ENCODE measurements at places on chromosomes 6 and 20. TPM values are rescaled to one million over a fixed set of nuclear protein-coding genes. Genes with fewer than 3 reads are reported as not detected.

DNA sequence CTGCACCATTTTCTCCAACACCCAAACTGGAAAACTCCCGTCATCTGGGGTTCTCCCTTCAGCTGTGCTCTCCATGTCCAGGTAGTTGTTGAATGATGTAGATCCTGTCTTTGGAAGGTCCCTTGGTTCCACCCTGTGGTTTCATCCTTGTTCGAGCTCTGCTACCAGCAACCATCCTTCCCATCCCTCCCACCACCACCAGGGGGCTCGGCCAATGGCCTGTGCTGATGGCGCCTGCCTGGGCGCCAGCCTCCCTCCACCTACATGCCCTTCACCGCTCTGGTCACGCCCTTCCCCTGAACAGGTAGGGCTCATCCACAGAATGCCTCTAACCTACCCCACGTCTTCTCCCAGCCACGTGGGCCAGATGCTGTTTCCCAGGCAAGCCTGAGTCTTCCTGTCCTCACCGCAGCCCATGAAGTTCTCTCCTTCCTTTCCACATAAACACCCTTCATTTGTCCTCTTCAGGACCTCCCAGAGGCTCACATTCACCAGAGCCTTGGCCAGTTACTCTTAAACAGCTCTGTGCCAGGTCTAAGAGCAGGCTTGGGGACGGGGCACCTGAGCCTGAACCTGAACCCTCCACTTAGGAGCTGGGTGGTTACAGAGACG is 75.1 kb upstream of the DUSP22 start:
- no peak for DNase-seq

DNA sequence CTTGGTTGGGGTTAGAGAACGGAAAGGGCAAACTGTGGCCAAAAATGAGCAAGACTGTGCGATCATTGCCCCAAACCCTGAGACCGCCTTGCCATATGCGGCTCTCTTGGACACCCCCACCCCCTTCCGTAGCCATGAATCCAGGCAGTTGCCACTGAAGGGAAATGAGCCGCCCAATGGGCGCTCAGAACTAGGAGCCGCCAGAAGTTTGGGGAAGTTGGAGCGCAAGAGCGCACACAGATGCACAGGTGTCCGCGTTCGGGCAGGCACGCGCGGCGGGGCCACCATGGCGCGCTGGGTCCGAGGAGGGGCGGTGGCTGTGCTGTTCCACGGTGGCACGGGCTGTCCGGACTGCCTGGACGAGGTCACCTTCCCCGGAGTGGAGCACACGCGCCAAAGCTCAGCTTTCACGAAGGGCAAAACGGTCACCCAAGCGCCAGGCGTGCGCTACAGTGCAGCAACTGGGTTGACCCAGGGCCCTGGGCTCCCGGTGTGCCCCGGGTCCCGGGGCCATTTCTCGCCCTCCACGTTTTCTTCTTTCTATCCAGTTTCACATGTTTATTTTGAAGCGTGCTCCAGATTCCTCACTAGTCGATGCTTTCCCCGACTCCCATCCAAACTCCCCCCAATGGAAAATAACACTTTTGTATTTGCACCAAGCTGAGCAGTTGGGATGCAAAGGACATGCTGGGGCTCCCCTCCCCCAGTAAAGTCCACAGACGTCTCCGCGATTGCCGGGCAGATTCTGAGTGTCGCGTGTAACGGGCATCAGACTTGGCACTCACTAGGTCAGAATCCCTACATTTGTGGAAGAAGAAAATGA is 906 bp upstream of the PDE10A start:
- DNase-seq = peak; percentile 40

GRCh38 chr6:110728501-110728900 is 86.8 kb downstream of the CDK19 start:
- DNase-seq = no peak

GRCh38 chr20:22459754-22460153 is 124.6 kb downstream of the FOXA2 start:
- no peak for DNase-seq

- DNase-seq = no peak
Measured at GRCh38 chr20:43812216-43812615, 85.4 kb upstream of the GTSF1L start.

FAM184A gene
- polyA plus RNA-seq = 4.4 TPM

DNA sequence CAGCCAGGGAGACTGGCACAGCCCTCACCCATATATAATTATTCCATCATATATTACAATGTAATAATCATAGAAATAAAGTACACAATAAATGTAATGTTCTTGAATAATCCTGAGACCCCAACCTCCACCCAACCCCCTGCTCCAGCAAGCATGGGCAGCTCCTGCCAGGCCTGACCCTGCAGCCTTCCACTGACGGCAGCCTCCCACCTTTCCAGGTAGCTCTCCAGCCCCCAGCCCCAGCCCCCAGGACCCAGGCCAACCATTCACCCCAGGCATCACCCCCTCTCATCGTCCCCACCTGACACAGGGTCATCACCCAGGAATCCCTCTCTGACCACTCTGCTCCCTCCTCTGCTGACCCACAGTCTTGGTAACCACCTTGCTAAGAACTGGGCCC is 14.6 kb downstream of the TFEB start:
- no peak for DNase-seq

GRCh38 chr6:10425975-10426780 is 11.3 kb upstream of the TFAP2A start:
- peak; percentile 69 for DNase-seq

- DNase-seq = peak; percentile 6
Measured at GRCh38 chr6:101760843-101761621, 367.5 kb downstream of the GRIK2 start.

DNA sequence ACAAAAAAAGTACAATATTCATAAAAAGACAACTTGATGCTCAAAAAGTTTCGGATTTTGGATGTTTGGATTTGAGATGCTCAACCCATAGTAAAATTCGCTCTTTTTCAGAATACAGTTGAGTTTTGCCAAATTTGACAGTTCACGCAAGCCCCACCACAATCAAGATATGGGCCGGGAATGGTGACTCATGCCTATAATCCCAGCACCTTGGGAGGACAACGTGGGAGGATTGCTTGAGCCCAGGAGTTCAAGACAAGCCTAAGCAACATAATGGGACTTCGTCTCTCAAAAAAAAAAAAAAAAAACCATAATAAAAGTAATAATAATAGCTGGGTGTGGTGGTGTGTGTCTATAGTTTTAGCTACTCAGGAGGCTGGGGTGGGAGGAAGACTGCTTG is 51.3 kb downstream of the PHF20 start:
- no peak for DNase-seq

DNA sequence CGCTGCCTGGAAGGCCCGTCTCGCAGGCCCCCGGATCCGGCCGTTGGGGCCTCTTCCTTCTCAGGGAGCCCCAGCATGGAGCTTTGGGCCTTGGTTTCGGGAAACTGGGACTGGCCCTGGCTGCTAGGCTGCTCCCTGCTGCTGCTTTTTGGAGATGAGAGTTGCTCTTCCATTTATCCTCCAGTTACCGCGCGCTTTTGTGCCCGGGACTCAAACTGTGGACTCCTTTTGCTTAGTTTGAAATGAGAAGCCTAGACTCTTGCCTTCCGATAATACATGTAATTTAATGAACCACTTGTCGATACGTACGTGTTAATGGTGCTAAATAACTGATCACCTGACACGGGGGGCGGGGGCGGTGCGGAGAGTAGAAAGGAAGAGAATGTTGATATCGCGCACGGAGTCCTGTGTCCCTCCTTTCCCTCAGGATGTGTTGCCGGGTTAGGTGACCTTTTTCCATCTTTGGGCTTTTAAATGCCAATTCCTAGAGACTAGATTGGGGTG is 968 bp downstream of the PHF3 start:
- DNase-seq = peak; percentile 68

FAM209B gene
- 1.3 TPM for polyA plus RNA-seq

PIGT gene
- polyA plus RNA-seq = 71.6 TPM

PDYN gene
- not detected for polyA plus RNA-seq

DNA sequence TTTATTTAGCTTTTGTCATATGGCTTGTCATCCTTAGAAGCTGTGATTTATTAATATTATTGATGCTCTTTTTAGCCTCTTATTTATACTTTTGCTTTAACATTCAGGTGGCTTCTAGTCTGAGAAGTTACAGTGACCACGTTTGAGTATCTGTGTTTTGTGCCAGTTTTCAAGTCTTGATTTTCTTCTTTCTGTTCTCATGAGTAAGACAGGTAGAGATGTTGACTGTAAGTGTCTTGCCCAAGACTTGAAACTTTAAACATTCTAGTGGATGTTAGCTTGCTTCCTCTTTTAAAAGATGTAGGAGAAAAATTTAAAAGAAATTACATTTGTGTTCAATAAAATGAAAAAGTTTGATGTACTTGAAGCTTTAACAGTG is 122.6 kb downstream of the LRRC1 start:
- DNase-seq = no peak

GRCh38 chr20:55535366-55535765 is 470.0 kb downstream of the CBLN4 start:
- DNase-seq = no peak

DNA sequence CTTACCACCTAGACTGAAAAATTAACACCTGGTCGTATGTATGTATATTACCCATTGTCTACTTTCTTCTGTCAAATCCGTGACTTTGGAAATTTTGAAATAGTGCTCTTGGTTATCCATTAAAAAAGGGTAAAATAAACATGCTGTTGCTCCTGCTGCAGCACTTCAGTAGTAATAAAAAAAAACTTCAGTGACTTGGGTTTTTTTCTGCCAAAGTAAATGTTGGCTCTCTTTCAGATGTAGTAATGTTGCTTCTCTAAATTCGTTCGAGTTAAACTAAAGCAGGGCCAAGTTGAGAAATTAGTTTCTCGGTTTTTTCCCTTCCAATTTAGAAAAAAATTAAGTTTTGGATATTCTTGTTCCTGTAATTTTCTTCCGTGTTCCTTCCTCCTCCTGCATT is 34.2 kb downstream of the JARID2 start:
- DNase-seq = peak; percentile 90

DNA sequence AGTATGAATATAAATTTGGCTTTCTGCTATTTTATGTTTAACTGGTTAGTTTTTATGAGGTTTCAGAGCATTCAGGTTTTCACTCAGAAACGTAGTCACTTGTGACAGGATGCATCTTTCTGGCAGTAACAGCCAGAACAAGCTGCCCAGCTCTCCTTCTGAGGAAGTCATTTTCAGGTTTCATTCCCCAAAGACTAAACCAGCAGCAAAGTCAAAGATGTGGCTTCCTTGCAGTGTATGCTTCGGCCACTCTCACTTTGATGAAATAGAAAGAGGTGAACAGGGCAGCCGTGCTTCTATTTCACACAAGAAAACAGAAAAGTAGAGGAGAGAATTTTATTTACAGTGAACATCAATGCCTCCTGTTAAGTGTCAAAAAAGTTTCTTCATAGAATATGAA is 469.1 kb downstream of the BTBD3 start:
- DNase-seq = no peak

MOCS1 gene
- 18.8 TPM for polyA plus RNA-seq

- peak; percentile 43 for DNase-seq
Measured at GRCh38 chr6:40477246-40478126, 109.7 kb downstream of the LRFN2 start.

CDH22 gene
- polyA plus RNA-seq = 0.03 TPM

HLA-DQB2 gene
- polyA plus RNA-seq = 0.74 TPM

C6orf58 gene
- polyA plus RNA-seq = 0.12 TPM

RBM38 gene
- polyA plus RNA-seq = 23.1 TPM

- no peak for DNase-seq
Measured at GRCh38 chr6:14711056-14711703, 534.7 kb upstream of the JARID2 start.

- no peak for DNase-seq
Measured at GRCh38 chr6:28296520-28297060, 15.2 kb downstream of the PGBD1 start.

ZNF165 gene
- polyA plus RNA-seq = 5.2 TPM

DNA sequence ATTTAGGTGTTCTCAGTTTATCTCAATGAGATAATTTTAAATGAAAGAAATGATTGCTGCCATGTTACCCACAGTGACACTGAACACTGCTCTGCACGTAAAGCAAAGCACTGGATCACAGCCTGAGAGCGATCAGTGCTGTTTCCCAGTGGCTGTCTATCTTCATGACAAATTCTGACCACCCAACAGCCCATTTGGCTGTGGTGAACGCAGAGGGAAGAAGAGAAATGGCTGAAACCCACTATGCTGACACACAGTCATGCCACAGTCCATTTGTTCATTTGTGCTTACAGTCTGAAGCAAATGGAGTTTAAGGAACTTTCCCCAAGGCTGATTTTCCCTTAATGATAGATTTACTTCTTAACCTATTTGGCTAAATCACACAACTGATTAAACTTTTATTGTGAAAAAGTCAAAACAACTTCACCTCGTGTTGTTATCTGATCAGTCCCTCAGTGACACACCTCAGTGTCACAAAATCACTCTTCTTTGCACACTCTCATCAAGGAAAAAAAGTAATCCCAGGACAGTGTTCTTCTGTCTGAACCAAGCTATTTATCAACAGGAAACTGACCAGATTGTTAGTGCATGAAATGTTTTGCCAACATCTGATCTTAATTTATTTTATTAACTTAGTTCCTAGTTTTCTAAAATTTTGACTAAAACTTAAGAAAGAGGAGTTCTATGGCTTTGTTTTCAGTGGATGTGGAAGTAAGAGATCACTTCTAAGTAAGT is 225.1 kb downstream of the TBX18 start:
- no peak for DNase-seq

GRCh38 chr6:139320081-139320480 is 28.3 kb upstream of the TXLNB start:
- no peak for DNase-seq

ISM1 gene
- polyA plus RNA-seq = 1.6 TPM

GRCh38 chr6:9933677-9934076 is 481.2 kb downstream of the TFAP2A start:
- DNase-seq = no peak

- DNase-seq = no peak
Measured at GRCh38 chr6:72130327-72130726, 244.0 kb downstream of the RIMS1 start.

GRCh38 chr20:44717986-44718385 is 2.8 kb downstream of the CCN5 start:
- no peak for DNase-seq

DNA sequence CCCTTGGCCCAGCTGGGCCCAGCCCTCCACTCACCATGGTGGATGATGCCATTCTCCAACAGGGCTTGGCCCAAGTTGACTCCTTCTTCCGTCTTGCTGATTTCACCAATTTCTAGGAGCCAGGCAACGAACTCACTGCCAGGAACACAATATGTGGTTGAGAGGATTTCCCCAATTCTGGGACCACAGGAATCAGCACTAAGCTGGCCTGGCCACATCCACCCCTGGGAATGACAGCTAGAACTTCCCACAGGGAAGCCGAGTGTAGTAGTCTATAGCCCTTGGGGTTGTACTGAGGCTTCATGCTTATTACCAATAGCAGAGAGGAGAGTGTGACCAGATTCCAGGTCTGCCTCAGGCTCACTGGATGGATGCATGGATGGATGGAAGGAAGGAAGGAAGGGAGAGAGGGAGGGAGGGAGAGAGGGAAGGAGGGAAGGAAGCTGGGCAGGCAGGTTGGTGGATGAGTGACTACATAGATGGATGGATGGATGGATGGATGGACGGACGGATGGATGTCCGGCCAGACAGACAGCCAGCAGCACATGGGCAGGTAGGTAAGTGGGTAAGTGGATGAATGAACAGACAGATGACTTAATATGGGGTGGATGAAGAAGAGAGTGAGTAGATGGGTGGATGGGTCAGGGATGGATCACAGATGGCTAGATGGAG is 146.5 kb downstream of the PREX1 start:
- DNase-seq = no peak

GSTA3 gene
- 1.7 TPM for polyA plus RNA-seq

All from lung (tissue), 17 donors.